Right ventricle myocardium superior (tissue), 1 donor: ENCODE measurements at places on chromosomes 2 and 18. TPM values are rescaled to one million over a fixed set of nuclear protein-coding genes. Genes with fewer than 3 reads are reported as not detected.

The MC2R gene
- total RNA-seq, result not detected

The CD302 gene
- 19.7 TPM for total RNA-seq

The C2orf66 gene
- total RNA-seq, result not detected

The FNDC4 gene
- total RNA-seq, result 2.0 TPM
